Fibroblast of skin of scalp (primary cell): ENCODE measurements at places on chromosomes 6 and 20.

- DNase-seq: no peak
Measured at GRCh38 chr20:61562491-61562890, 310.4 kb downstream of the CDH4 start.

GRCh38 chr6:13277231-13277630 lies 51.1 kb downstream of the TBC1D7 start:
- no peak for DNase-seq

GRCh38 chr20:43925215-43925614 lies 10.6 kb downstream of the TOX2 start:
- peak; percentile 30 for DNase-seq

GRCh38 chr6:152136449-152136825 lies 329.0 kb downstream of the ESR1 start:
- no peak for DNase-seq

GRCh38 chr20:63775096-63775978 lies 35.8 kb downstream of the SLC2A4RG start:
- peak; percentile 48 for DNase-seq

GRCh38 chr6:51387907-51388306 lies 569.2 kb downstream of the TFAP2B start:
- DNase-seq: no peak

DNA sequence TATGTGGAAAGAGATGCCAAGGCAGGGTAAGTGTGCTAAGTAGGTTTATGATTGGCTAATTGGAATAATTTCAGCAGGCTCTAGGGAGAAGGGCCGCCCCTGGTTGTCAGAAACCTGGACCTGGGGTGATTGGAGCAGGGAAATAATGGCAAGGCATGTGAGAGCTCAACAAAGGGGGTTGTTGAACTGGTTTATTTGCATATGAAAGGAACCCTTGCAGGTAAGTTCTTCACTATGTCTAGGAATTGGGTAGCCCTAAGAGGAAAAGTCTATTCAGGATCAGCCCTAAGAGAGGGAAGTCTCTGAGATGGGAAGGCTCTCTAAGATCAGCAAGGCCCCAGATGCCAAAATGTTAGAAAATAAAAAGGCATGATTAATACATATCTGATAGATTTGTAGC lies 175.4 kb upstream of the PRND start:
- DNase-seq: no peak

DNA sequence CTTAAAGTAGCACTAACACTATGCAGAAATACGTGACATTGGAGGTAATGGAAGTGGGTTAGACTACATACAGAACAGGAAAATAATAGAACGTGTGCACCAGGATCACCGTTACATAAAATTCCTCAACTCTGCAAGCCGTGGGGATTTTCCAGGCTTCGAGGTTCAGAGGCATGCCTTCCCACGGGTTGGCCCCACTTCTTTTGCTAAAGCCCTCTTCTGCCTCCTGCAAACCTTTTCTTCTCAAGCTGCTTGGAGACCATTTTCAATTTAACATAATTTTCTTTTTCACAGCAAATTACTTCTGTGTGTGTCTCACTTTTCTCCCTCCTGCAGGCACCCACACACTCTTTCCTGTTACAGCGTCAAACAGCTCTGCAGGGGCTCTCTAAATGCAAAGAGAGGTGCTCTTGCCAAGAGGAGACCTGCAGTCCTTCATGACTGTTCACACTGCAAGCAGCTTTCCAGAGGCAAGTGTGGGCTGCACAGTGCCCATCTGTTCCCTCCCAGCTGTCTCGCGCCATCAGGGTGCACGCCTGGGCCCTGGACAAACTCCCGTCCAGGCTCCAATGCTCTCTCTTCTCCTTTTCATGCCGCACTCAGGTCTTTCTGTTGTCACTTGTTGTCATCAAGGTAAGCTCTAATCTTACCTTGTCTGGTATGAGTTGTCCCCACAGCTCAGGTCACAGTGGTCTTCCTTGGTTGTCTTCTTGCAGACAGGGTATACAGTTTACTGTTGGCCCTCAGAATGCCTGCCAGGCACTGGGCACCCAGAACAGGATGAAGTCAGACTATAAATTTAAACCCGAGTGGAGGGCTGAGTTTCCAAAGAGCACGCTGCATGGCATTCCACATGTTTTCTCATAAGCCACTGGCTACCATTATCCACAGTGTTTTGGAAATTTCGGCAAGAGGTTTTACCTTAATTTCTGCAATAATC lies 164.8 kb upstream of the GGTLC1 start:
- DNase-seq: no peak

DNA sequence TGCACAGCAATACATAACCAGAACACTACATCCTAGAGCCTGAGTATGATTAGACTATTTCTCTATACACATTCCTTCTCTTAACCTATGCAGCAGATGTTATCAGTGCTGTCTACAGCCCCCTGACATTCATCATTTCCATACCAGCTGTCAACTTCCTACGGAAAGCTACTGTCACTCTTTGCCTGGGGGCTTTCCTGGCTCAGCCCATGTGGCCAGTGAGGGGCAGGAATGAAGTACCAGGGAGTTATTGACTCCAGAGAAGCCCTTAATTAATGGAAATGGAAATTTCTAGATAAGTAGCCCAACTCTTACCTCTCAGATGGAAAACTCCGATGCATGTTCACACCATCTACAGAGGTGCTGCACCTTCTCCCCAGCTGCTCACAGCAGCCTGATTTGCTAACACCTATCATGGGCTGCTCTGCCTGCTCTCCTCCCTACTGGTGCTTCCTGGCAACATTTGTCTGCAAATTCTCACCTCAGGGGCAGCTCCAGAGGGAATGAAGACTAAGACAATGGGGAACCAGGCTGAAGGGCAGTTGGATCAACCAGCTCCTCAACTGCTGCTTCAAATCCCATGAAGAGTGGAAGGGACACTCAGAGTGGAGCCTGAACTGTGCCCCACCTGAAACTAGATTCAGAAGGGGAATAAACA lies 59.6 kb downstream of the LINC00237 start:
- DNase-seq: no peak

- DNase-seq: peak; percentile 38
Measured at GRCh38 chr6:154653385-154653784, 79.8 kb upstream of the SCAF8 start.

DNA sequence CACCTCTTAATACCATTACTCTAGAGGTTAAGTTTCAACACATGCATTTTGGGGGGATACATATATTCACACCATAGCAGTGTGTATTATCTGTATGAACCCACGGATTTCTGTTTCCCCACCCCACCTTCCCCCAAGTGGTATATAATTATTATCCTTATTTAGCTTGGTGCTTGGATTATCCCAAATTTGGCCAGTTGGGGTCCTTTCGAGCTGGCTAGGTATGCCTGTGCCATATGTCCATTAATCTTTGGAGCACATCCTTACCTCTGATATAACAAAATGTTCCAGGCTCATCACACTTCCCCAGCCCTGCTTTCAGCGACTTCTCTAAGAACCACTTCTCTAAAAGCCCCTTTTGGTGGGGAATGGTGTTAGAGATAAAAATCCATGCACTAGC lies 118.7 kb upstream of the MLIP start:
- no peak for DNase-seq

GRCh38 chr20:5987383-5987782 lies 36.9 kb downstream of the MCM8 start:
- DNase-seq: no peak

DNA sequence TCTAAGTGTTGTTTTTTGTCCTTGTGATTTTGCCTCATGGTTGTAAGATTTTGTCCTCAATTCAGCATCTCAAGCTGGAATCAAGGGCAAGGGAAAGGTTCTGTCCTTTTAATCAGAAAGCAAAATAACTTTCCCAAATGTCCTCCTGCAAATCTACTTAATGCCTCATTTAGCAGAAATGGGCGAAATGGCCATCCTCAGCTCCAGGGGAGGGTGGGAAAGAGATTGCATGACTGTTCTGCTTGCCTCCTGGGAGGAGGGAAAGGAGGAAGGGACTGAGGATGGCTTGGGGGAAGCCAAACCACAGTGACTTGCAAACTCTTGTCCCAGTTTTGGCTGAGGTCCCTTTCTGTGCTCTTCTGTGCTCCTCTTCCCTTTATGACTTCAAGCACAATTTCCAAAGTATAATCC lies 43.4 kb downstream of the TNFAIP3 start:
- DNase-seq: peak; percentile 89

- DNase-seq: no peak
Measured at GRCh38 chr20:44296011-44296410, 15.0 kb downstream of the FITM2 start.

GRCh38 chr20:58596244-58596643 lies 54.8 kb upstream of the STX16 start:
- no peak for DNase-seq

DNA sequence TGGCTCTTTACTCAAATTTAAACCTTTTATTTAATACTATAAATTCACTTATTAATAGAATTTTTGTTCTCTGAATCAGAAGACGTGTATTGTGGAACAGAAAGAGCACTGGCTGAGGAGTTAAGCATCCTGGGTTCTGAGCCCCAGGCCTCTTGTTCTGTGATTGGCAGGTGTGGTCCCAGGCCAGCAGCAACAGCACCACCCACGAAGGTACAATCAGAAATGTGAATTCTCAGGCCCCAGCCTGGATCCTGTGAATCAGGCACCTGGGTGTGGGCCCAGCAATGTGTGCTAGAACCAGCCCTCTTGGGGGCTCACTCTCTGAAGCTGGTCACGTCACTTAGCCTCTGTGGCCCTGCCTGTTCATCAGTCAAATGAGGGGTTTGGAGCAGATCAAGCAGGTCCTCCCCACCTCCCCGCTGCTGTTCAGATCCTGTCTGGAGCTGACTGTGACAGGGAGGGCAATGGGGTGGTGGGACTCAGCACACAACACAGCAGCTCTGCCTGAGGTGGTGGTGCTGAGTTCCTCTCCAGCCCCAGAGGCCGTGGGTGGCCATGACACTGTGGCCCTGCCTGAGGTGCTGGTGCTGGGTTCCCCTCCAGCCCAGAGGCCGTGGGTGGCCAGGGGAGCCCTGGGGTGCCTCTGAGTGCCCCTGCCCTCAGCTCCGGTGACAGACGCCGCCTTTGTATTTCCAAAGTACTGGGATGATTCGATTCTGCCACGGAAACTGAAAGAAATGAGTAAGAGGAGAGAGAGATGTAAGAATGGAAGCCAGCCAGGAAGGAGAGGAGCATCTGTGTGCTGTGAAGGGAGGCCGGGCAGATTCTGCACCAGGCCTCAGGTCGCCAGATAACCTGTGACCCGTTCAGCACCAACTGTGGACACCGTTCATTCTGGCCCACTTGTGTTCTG lies 41.6 kb upstream of the FRMD1 start:
- no peak for DNase-seq

GRCh38 chr20:56795492-56795891 lies 166.4 kb downstream of the TFAP2C start:
- DNase-seq: no peak

- DNase-seq: no peak
Measured at GRCh38 chr20:32563311-32564272, 21.5 kb downstream of the NOL4L start.

DNA sequence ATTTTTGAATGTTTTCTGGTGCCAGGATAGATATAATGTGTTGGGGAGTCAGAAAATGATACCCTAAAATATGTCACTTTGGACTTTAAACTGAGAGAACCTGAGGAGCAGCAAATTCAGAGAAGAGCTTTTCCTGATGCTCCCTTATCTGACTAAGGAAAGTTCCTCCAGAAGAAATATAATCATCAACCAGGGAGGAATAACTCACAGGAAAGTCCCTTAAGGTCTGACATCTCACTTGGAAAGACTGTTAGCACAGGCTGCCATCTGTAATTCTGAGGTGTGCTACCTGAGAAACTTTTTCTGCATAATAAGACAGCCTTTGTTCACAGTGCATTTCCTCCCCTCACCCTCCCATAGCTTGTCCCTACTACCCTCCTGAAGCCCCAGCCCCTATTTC lies 218.6 kb downstream of the SYNE1 start:
- no peak for DNase-seq

DNA sequence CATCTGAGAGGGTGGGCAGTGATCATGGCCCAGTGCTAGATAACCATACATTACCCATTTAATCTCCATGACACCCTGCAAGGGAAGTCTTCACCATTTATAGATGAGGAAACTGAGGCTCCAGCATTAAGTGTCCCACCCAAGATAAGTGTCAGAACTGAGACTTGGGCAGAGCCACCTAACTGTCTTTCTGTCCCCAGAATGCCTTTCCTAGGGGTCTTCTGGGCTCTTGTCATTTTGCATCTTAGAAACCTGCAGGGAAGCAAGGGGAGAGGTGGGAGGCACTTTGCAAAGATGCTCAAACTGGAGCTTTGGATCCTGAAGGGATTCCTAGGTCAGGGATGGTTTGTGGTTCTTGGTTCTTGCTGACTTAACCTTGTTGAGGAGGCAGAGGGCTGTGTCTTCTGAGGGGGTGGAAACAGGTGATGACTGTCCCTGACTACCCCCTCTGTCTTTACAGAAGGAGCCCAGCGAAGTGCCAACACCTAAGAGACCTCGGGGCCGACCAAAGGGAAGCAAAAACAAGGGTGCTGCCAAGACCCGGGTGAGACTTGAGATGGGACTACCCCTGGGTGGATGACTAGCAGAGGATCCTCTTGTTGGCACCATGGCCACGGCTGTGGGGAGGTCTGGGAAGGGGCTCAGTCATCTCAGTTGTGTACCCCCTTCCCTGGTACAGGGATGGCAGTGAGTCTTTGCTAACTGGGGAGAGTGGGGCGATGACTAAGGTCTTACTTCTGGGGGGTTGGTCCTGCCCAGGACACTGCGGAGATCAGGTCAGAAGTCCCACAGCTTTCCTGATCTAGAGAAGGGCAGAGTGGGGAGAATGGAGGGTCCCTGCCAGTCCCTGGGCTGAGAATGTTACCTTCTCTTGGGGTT lies 5.8 kb downstream of the HMGA1 start:
- DNase-seq: no peak

GRCh38 chr20:6888736-6889395 lies 121.4 kb downstream of the BMP2 start:
- no peak for DNase-seq
